Coronary artery (tissue), 2 donors: ENCODE measurements at places on chromosomes 11 and 22.

GRCh38 chr11:66232769-66233168 is 35.7 kb upstream of the RAB1B start:
- no peak for DNase-seq

GRCh38 chr11:14308114-14308896 is 50.7 kb downstream of the RRAS2 start:
- no peak for DNase-seq

- no peak for DNase-seq
Observed at GRCh38 chr11:1277936-1278512, 31.4 kb downstream of the TOLLIP start.

DNA sequence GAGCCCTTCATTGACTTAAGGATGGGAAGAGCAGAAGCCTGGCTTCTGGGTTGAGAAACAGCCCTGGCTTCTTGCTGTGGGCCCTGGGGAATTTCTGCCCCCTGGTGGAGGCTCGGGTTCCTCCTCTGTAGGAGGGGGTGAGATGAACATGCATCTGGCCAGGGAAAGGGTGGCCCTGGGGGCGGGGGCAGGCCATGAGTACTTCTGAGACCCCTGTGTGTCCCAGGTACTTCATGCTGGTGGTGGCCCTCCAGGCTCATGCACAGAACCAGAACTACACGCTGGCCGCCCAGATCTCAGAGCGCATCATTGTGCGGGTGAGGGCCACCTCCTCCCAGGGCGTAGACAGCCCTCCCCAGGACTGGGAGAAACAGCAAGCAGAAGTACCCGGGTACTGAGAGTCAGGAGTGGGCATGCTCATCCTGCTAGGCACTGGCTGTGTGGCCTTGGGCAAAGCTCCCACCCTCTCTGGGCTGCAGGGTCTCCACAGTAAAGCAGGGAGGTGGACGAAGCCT is 15.8 kb downstream of the TMEM258 start:
- no peak for DNase-seq

- DNase-seq, result no peak
Observed at GRCh38 chr11:83070044-83070701, 1.5 kb downstream of the RAB30 start.

- no peak for DNase-seq
Observed at GRCh38 chr11:14288189-14288935, 70.6 kb downstream of the RRAS2 start.

DNA sequence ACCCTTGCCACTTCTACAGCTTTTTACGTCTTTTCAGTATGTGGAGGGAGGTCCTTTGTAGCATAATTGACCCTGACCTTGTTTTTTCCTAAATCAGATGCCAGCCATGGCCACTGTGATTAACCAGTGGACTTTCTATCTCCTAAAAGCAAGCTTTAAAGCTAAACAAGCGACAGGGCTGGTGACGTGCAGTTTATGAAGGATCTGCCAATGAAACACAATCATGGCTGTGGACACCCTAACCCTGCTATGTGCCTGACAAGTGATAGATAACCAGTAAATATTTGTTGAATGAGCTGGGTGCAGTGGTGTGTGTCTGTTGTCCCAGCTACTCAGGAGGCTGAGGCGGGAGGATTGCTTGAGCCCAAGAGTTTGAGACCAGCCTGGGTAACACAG is 64.2 kb downstream of the LIF start:
- DNase-seq, result no peak

DNA sequence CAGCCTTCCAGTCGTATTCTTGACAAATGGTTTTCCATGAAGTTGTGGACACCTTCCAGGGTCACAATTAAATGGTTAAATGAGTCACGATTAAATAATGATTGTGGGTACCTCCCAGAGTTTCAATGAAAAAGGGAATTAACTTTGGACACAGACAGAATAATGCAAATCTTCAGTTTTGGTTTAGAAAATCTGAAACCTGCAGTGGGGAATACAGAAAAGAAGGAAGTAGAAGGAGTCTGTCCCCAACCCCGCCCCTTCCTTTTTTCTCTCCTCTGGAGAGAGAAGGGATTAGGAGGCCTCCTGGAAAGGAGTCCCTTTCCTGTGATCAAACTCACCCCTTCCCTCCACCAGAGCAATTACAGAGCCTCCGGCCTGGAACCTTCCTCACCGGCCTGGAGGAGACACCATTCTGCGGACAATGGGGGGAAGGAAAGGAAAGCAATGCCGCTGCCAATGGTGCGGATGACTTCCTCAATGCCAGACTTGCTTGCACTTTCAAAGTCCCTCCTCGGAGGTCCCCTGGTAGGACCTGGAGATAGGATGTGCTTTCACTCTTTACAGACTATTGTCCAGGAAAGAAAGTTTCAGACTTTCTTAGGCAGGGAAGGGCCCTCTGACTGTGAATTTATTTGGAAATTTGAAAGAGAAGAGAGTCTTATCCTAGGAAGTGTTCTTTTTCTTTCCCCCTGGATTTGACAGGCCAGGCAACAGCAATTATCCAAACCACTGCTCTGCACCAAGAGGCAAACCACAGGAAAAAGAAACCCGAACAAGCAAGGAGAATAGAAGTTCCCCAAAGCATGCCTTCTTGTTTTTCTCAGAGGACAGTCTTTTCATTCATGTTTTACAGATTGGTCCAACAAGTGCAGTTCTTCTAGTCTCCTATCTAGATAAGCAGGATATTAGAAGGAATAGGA is 86.8 kb downstream of the PTPRJ start:
- no peak for DNase-seq

DNA sequence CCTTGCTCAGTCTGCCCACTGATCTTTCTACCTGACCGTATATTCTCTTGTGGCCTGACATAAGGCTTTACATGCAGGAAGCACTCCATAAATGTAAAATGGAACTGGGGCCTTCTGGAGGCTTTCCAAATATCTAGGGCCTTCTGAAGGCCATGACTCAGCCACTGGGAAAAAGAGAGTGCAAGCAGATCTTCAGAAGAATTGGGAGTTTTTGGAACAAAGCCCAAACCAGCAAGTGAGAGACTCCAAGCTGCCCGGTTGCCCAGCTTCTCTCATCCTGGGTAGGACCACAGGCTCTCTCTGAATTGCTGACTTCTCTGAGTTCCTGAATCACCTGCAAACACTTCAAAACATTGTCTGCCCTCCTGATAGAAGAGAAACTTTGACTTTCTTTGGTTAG is 107.9 kb upstream of the BMAL1 start:
- DNase-seq, result no peak

DNA sequence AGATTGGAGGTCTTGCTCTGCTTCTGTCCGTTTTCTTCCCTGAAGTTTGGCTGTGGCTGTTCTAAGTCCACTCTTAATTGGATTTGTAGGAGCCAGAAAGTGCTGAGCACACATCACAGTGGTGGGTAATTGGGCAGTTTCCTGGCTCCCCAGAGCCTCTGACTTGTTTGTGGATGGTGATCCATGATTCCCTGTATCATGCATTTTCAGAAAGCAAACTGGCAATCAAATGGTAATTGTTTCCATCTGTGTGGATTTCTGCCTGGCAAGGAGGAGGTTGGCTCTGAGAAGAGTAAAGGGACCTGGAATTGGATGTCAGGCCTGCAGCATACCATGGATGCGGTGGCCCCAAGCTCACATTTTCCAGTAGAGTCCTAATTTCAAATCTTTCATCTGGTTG is 49.5 kb downstream of the PPFIBP2 start:
- DNase-seq, result no peak

DNA sequence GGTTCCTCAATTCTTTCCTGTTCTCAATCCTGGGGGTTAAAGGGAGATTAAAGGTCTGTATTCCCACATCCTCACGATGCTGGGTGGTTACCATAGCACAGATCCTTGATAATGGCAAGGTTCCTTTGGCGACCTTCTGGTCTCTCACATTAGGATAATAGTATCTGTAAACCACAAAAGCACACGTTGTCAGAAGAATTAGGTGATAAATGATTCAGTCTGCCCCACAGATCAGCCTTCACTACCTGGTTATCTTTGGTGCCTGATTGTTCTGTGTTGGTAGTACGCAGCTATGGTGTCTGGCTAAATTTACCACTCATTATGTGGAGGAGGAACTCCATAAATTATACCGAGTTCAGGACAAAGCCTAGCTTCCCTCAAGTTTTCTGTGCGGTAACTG is 78.4 kb downstream of the C2CD3 start:
- no peak for DNase-seq

DNA sequence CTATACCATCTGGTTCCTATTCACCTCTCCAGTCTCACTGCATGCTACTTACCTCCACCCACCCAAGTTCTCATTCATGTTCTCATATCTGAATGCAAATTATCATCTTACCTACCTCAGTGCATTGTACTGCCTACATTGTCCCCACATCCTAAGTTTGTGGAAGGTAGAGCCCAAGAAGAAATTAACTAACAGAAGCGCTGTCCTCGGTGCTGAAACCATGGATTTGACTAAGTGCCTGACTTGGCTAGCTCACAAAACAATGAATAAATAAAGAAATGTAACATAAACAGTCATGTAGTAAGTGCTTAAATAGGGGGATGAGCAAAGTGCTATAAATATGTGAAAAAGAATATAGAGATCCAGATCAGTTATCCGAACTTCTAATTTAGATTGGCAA is 63.2 kb downstream of the GRIA4 start:
- DNase-seq, result no peak

DNA sequence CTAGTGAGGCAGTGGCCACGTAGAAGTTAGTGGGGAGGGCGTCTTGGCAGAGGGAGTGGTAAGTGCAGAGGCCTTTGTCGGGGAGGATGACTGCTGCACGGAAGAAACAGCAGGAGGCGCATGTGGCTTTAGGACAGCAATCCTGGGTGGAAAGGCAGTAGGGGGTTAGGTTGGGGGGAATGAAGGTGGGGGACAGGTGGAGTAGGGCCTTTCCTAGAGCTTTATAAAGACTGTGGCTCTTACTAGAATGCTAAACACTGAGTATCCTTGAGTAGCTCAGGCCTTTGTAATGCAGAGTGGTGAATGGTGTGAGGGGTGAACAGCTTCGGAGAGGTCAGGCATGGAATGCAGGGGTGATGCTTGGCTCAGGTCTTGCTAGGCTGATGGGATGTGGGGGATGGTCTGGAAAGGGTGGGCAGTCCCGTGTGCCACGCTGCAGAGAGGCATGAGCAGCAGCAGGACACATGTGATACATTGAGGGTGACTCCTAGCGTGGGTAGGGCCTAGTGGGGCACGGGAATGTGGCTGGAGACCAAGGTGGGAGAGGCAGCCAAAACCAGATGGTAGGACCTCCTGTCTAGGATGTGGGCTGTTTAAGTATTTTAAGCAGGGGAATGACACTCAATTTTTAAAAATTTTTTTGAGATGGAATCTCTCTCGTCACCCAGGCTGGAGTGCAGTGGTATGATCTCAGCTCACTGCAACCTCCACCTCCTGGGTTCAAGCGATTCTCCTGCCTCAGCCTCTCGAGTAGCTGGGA is 19.2 kb downstream of the AP2A2 start:
- DNase-seq, result no peak

GRCh38 chr11:4921796-4922195 is 2.3 kb downstream of the OR51G1 start:
- DNase-seq, result no peak

GRCh38 chr22:38952281-38952993 is 5.0 kb upstream of the APOBEC3A start:
- no peak for DNase-seq

- DNase-seq, result no peak
Observed at GRCh38 chr11:44319170-44319551, 9.2 kb upstream of the ALX4 start.

GRCh38 chr11:79600711-79601110 is 159.9 kb upstream of the TENM4 start:
- DNase-seq, result no peak

GRCh38 chr11:12745787-12746186 is 71.6 kb downstream of the TEAD1 start:
- DNase-seq, result no peak

- DNase-seq, result no peak
Observed at GRCh38 chr22:43541022-43541421, 129.2 kb downstream of the MPPED1 start.

- DNase-seq, result no peak
Observed at GRCh38 chr11:57974848-57975601, 48.7 kb upstream of the OR9Q1 start.

DNA sequence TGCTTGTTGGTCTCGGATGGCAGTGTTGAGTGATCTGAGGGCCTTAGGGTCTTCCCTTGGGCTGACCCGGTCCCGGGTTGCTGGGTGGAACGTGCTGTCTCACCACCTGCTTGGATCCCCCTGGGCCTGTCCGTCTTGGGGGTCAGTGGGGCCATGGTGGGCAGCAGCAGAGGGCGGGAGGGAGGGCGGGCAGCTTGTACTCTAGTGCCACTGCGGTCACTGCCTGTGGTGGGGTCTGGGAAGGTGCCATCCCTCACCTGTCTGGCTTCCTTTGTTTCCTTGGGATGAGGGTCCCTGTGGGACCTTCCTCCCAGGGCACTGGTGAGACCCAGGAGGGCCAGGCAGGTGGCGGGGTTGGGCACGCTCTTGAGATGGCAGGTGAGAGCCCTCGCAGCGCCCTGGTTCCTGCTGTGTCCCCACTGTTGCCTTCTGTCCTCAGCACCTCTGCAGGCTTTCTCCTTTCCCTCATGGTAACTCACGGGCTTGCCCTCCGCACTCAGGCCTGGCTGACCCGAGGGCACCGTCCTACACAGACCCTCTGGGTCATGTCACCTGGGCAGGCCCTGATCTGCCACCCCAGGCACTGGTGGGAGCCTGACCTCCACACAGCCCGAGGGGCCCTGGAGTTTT is 34.2 kb downstream of the TBC1D22A start:
- peak; percentile 70 for DNase-seq

GRCh38 chr22:41364955-41365354 is 16.8 kb upstream of the TEF start:
- no peak for DNase-seq

GRCh38 chr22:36659762-36660509 is 43.6 kb downstream of the CACNG2 start:
- DNase-seq, result peak; percentile 90

- no peak for DNase-seq
Observed at GRCh38 chr22:27046086-27046485, 388.7 kb downstream of the MIAT start.

DNA sequence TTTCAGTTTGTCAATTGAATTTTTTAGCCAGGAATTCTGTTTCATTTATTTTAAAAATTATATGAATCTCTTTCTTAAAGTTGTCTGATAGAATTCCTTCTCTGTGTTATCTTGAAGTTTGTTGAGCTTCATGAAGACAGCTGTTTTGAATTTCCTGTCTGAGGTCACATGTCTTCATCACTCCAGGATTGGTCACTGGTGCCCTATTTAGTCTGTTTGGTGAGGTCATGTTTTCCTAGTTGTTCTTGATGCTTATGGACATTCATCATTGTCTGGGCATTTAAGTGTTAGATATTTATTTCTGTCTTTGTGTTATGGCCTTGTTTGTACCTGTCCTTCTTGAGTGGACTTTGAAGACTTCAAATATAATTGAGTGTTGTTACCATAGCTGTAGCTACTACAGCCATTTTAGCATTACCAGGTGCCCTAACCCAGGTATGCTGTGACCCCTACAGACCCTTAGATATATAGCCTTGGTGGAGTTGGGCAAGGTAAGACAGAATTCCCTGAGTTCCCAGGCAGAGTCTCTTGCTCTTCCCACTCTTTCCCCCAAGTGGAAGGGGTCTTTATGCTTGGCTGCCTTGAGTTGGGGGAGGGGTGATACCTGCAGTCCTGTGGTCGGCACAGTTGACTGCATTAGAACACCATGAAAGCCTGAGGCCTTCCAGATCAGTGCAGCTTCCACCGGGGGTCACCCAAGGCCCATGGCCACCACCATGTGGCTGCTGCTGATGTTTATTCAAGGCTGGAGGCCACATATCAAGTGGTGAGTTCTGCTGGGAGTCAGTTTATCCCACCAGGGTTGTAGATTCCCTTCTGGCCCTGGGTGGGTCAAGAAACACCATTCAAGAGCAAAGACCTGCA is 229.6 kb downstream of the DYNC2H1 start:
- DNase-seq, result no peak

- DNase-seq, result no peak
Observed at GRCh38 chr22:49728570-49729271, 99.0 kb downstream of the BRD1 start.

GRCh38 chr11:60754887-60755286 is 1.8 kb upstream of the MS4A15 start:
- peak; percentile 16 for DNase-seq
